ENCODE measurements at places on chromosomes 1 and 21.

DNA sequence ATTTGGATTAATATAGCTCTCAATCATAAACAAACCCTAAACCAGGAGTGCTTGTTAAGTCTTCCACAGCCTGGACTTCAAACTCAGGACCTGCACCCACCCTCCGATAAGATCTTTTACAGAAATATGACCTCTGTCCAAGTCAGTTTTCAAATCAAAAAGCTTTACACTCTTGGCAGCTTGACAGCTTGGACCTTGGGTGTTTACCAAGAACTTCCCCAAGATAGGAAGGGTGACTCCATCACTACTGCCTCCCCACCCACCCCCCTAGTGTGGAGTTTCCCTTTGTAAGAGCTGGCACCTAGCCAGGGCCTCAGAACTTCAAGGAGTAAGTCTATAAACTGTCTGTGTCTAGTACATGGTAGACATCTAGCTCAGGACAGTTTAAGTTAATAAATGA lies 9.6 kb downstream of the BCAR3 start:
- DNase-seq = no peak

- DNase-seq = no peak
Measured at GRCh38 chr21:26115305-26115704, 55.3 kb downstream of the APP start.

DNA sequence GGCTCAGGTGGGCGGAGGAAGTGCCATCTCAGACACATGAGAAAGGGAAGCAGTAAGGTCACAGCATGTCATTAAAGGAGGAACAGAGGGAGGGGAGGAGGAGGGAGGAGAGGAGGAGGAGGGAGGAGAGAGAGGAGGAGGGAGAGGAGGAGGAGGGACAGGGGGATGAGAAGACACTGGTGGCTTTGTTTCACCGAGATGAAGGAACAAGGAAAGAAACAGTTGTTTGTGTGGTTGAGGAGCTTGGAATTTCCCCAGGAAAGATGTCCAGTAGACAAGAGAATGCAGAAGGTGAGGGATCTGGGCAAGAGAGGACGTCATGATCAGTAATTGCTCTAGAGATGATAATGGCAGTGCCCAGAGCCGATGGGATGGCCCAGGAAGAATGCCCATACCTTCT lies 97.7 kb downstream of the AJAP1 start:
- DNase-seq = no peak

GRCh38 chr1:45051005-45051772 lies 39.1 kb downstream of the UROD start:
- DNase-seq = no peak

DNA sequence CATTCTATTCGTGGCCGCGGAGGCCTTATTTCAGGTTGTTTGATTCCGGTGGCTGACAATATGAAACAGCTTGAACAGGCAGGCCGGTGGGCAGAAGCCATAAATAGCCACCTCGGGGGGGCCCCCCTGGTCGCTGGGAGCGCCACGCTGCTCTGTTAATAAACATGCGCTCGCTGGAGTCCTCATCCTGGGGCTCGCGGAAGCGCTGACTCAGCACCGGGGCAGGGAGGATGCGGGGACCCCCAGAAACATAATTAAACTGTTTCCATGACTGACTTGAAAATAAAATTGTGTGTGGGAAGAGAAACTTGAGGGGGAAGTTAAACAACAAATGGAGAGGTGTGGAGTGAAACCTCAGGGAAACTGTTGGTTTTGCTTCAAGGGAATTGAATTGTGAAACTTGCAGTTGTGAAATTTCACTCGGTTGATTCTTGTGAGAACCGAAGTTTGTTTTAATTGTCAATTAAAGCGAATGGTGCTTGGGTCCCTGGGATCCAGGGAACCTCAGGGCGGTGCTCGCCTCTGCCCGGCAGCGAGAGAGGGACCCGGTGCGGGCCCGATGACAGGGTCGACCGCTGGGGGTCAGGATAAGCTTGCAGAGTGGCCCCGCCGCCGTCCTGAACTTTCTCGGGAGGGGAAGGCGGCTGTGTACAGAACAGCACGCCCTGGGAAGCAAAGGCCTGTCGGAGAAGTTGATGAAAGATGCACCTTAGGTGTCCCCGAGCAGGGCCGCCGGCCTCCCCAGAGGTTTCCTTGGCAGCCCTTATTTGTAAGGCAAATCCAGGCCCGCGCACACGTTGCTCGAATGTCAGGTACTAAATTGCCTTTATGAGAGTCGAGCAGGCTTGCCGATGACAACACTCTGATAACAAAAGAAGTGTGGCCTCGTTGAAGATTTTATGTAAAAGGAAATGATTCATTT lies 176.9 kb upstream of the LMO4 start:
- DNase-seq = peak; percentile 36

- DNase-seq = no peak
Measured at GRCh38 chr1:218620956-218621355, 275.8 kb downstream of the TGFB2 start.

DNA sequence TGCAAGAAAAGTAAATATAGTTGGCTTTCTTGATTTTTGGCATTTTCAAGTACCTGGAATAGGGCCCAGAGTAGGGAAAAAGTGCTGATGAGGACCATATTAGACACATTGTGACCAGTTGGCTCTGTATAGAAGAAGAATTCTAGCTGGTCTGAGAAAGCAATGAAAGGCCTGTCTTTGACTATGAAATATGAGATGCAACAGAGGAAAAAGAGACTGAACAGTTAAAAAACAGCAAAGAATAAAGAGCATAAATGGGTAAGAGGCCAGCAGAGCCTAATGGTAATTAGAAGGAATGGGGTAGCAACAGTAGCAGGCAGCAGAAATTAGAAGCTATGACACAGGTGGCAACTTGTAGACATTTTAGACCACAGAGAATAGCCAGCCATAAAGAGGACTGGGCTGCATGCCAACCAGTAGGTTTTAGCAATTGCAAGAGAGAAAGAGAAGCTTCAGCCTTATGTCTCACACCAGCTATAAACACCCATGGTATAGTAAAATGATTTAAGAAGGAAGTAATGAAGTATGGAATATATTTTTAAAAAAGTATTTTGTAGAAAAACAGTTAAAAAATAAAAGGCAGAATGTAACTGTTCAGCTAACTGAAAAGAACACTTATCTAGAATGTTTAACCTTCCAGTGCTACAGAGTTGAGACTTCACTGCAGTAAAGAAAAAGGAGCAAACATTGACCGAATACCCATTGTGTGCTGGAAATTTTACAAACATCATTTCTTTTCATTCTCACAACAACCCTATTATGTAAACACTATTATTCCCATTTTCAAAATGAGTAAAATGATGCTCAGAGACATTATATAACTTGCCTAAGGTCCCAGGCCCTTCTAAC lies 114.1 kb downstream of the LHX4 start:
- no peak for DNase-seq

DNA sequence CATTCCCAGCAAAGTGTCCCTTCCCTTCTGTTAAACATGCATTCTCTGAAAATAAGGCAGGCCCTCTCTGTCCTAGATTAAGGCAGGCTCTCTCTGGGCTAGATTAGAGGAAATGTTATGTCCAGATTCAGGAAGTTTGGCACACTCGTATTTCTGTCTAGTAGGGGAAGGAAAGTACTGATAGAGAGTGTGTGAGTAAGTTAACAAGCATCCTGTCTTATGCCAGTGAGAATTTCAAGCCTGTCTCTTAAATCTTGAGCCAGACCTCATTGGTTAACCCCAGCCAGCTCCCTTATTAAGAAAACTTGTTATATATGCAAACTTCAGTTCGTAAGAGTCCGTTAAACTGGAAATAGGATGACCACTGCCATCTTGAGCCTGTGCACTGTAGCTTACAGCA lies 31.6 kb downstream of the IGSF5 start:
- DNase-seq = no peak

DNA sequence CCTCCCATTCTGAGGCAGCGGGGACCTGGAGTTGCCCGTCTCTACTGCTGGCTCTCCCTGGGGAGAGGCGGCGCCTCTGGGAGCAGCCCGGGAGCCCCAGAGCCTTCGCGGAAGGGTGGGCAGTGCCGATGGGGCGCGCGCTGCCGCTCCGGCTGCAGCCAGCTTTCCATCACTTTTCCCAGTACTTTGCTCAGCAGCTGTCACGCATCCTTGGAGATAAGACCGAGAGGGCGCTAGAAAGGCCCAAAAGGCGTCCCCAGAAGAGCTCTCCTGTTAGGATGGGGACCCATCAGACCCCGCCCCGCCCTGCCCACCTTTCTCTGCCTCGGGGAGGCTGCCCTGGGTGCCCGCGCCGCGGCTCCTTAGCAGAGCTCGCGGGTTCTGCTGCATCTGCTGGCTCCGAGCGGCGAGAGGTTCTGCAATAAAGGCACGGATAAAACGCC lies 534 bp downstream of the KCNH1 start:
- peak; percentile 5 for DNase-seq

- DNase-seq = no peak
Measured at GRCh38 chr1:177383715-177384114, 213.0 kb downstream of the BRINP2 start.

DNA sequence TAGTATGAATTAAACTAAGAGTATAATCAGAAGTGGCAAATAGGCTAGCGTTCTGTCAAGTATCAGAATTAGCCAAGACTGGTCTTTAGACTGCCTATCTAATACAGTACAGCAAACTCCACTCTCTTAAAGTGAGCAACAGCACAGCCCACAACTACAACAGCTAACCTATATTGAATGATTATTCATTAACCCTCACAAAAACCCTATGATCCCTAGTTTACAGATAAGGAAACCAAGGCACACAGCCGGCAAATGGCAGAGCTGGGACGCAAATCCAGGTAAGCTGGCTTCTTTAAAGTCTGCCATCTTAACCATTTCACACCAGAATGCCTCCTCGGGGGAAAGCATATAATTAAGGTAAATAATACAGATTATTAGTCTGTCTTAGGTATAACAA lies 52.0 kb downstream of the TP53BP2 start:
- DNase-seq = no peak

GRCh38 chr1:33610864-33611455 lies 138.5 kb downstream of the ZSCAN20 start:
- DNase-seq = no peak

DNA sequence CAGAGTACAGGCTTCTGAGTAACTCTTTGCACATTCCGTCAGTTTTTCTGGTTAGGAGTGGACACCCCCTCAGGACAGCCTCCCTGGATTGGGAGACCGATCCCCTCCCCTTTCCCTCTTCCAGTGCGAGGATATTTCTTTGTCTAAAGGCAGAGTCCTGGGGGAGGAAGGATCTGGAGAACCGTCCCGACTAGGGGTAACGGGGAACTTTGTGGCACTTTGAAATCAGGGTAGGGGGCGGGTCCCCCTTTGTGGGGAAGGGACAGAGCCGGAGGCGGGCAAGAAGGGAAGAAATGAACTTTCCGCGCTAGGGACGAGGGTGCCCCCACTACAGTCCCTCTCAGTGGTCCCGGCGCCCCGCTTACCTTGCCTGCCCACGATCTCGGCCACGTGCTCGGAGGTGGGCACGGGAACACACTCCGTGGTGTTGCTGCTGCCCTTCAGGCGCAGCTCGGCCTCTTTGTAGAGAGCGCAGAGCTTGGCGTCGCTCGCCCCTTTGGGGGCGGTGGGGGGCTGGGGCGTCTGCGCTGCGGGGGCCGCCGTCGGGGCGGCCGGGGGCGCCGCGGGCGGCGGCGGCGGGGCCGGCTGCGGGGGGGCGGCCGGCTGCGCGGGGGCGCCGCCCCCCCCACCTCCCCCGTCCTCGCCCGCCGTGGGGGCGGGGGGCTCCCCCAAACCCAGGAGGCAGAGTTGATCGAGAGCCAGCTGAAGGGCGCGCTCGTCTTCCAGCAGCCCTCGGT lies 917 bp downstream of the MEX3A start:
- peak; percentile 34 for DNase-seq

- DNase-seq = no peak
Measured at GRCh38 chr1:224212618-224213061, 29.6 kb downstream of the DEGS1 start.

DNA sequence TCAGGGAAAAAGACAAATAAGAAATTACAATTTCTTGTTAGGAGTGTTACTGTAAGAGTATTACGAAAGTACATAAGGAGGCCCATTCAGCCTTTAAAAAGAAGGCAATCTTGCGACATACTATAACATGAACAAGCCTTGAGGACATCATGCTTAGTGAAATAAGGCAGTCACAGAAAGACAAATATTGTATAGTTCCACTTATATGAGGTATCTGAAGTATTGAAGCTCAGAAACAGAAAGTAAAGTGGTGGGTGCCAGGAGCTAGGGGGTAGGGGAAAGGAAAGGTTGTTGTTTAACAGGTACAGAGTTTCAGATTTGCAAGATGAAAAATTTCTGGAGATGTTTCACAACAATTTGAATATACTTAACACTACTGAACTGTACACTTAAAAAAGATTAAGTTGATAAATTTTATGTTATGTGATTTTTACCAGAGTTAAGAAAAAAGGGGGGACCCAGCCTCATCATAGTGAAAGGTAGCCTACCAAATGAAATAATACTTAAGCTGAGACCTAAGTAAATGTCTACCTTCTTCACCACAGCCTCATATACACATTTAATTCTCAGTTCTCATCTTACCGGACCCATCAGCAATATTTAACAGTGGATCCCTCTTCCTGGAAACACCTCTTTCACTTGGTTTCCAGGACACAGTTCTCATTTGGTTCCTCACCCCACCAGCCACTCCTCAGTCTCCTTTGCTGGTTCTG lies 19.5 kb downstream of the USP24 start:
- DNase-seq = no peak

GRCh38 chr1:51728611-51729155 lies 111.8 kb downstream of the OSBPL9 start:
- DNase-seq = no peak

- DNase-seq = no peak
Measured at GRCh38 chr1:232988572-232989040, 38.2 kb downstream of the NTPCR start.

- no peak for DNase-seq
Measured at GRCh38 chr1:161096015-161096414, 2.1 kb upstream of the KLHDC9 start.

DNA sequence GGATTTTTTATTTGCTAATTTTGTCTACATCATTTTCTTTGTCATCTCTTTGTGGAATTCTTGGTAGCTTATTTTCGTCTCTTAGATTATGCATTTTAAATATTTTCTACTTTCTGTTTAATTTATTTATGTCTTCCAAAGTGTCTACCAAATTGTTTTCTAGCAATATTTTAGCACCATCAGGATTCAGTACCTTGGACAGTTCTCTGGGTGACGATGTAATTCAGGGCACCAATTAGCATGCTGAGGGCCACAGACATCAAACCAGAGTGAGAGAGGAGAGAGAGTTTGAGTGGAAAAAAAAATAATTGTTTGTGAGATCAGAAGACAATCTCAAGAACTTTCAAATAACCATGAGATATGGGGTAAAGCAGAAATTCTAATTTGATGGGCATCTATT lies 169.8 kb upstream of the CXADR start:
- DNase-seq = no peak

- DNase-seq = no peak
Measured at GRCh38 chr1:26627954-26628353, 67.9 kb upstream of the ARID1A start.

- no peak for DNase-seq
Measured at GRCh38 chr21:43034101-43034500, 41.5 kb downstream of the CBS start.

- no peak for DNase-seq
Measured at GRCh38 chr1:154859786-154860155, 10.3 kb downstream of the KCNN3 start.

DNA sequence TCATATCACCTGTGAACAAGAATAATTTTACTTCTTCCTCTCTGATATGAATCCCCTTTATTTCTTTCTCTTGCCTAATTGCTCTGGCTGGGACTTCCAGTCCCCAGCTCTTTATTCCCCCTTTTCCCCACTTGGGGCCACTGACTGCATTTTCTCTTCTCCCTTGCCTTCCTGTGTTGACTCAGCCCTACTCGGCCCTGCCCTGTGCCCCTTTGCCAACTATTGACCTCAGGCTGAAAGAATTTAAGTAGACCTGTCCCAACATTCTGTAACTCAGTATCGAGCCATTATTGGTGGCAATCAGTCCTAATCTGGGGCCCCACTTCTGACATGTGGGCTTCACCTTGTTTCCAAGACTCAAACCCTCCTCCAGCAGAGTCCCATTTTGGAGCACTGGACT lies 60.6 kb upstream of the STUM start:
- DNase-seq = no peak
